ENCODE measurements at places on chromosomes 1 and 21.
A peak's percentile ranks its signal among the peaks of the same experiment; 100 is the strongest.

DNA sequence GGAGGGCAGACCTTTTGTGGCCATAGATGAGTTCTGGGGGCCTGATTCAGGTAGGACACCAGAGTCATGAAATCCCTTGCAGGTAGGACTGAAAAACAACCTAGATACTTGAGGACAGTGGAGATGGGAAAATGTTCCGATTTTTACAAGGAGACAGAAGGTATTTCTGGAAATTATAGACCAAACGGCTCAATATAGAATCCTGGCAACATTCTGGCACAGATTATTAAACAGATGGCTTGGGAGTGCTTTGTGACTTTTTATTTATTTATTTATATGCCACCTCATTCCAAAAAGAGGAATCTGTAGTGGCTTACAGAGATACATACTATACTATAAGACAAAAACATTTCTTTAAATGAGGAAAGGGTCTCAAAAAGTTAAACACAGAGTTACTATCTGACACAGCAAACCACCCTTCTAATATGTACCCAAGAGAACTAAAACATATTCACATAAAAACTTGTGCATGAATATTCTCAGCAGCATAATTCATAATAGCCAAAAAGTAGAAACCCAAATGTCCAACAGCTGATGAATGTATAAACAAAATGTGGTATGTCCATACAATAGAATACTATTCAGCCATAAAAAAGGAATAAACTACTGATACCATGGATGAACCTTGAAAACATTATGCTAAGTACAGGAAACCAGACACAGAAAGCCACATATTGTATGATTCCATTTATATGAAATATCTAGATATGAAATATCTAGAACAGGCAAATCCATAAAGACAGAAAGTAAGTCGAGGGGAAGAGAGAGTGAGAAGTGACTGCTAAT lies 49.8 kb downstream of the CDK18 start:
- DNase-seq, result no peak

DNA sequence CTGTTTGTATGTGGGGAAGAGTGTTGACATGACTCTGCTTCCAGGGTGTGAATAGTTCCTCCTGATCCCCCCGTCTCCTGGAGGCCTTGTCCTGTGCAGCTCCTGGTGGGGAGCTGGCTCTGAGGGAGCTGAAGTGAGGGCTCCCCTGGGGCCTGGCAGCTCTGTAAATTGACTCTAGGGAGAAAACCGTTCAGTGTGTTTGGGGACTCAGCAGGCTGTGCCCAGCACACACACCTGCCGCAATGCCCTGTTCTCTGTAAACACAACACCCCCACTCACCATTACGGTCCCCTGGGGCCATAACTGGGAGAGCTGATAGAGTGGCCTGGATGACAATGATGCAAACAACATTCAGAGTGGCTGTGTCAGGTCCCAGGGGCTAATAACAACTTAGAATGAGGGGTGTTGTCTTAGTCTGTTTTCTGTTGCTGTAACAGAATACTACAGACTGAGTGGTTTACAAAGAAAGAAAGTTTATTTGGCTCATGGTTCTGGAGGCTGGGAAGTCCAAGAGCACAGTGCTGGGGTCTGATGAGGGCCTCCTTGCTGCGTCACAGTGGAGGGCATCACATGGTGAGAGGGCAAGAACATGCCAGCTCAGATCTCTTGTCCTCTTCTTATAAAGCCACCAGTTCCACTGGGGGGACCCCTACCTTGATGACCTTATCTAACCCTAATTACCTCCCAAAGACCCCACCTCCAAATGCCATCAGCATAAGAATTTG lies 15.3 kb downstream of the ADORA1 start:
- DNase-seq, result no peak

DNA sequence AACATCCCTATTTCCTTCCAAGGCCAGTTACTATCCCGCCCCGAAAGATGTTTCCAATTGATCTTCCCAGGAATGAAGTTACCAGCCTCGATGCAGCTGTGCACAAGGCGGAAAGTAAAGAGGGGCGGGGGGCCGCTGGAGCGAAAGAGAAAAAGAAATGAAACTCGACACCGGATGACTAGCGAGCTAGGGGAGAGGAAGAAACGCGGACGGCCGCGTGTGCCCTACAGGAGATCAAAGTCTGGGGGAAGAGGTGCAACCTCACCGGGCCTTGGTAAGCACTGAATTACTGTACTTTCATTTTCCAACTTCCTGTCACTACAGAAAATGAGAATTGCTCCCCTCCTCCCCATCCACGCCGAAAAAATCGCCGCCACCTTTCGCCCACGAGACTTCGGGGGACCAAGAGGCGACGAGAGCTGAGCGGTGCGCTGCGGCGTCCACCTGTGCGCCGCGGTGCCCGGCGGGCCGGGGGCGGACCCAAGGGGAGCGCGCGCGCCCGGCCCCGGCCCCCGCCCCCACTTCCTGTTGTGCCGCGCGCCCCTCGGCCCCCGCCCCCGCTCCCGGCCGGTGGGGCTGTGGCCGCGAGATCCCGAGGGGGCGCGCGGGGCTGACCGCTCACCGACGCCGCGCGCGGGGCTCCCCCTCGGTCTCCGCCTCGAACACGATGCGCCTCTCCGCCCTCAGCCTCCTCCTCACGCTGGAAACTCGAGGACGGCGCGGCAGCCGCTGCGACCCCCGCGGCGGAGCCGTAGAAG lies 622 bp downstream of the ELK4 start:
- DNase-seq, result peak; percentile 73

DNA sequence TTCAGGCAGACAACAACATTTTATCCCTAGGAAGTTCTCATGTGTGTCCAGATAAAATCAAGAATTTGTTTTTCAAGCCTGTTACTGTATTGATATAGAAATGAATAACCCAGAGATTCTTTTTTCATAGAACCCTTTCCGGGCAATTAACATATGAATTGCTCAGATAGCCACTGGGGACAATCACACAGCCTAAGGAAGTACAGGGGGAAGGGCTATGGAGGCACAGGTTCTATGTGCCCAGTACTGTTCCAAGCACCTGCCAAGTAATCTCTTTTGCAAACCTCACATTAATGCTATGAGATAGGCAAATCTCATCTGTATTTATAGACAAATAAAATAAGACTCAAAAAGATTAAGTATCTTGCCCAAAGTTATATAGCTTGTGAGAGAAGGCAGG lies 84.9 kb downstream of the NTNG1 start:
- DNase-seq, result no peak

DNA sequence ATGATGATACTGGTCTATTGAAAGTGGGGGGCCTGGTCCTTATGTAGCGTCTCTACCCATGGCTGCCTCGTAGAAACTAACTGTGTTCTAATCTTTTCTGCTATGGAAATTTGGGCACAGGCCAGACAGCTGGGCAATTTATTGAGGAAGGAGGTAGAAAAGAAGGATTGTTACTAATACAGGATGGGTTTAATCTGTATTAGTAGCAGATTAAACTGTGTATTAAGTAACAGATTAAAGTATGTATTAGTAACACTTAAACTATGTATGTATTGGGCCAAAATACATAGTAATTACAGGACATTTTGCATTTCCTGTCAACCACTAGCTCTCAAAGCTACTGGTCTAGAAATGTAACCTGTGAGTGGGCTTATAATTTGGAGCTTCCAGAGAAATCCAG lies 142.0 kb downstream of the MAST2 start:
- peak; percentile 60 for DNase-seq

DNA sequence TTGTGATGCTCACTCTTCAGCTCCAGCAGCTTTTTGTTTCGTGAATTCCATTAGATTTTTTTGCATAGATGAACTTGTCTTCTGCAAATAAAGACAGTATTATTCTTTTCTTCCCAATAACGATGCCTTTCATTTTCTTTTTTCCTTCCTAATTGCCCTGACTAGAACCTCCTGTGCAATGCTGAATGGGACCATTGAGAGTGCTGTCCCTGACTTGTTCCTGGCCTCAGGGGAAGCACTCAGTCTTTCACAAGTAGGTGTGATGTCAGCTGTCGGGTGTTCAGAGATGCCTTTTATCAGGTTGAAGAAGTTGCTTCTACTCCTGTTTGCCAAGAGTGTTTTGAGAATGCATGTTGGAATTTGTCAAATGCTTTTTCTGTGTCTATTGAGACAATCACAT lies 64.3 kb upstream of the ADARB1 start:
- no peak for DNase-seq

GRCh38 chr1:19028110-19028509 lies 71.6 kb upstream of the IFFO2 start:
- DNase-seq, result no peak

DNA sequence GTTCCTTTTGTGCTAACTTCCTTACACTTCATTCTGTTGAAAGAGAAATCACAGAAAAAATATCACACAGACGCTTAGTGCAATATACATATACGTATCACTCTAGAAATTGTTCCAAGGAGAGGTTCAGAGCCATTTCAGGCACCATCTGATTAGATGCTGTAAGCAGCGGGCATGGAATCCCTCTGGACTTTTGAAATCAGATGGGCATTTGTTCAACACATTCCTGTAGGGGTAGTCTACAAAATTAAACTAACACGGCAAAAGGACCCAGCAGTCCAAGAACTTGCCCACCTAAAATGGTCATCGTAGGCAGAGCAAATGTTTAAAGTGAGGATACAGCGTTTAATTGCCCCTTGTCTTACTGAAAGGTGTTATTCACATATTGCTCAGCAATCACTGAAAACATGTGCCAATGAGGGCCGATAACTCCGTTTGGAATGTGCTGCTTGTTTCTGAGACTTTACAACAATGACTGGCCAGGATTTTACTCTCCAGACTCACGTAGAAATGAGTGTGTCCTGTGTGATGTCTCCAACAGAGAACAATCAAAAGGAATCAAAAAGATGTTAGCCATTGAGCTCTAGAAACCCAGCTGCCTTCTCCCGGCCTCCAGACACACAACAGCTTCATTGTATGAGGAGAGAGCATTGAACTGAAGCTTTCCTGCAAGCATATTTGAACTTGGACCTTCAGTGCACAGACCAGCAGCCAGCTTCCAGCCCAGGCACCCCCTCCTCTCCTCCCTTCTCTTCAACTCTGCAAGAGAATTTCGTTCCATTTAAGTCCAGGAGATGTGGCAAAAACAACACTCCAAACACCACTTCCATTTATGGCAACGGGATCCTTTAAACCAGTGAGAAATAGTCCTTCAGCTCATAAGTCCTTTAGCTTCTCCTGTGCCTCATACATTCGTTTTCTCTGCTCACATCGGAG lies 32.1 kb upstream of the ADORA3 start:
- no peak for DNase-seq

- no peak for DNase-seq
Measured at GRCh38 chr1:76191561-76191960, 117.0 kb downstream of the ST6GALNAC3 start.

DNA sequence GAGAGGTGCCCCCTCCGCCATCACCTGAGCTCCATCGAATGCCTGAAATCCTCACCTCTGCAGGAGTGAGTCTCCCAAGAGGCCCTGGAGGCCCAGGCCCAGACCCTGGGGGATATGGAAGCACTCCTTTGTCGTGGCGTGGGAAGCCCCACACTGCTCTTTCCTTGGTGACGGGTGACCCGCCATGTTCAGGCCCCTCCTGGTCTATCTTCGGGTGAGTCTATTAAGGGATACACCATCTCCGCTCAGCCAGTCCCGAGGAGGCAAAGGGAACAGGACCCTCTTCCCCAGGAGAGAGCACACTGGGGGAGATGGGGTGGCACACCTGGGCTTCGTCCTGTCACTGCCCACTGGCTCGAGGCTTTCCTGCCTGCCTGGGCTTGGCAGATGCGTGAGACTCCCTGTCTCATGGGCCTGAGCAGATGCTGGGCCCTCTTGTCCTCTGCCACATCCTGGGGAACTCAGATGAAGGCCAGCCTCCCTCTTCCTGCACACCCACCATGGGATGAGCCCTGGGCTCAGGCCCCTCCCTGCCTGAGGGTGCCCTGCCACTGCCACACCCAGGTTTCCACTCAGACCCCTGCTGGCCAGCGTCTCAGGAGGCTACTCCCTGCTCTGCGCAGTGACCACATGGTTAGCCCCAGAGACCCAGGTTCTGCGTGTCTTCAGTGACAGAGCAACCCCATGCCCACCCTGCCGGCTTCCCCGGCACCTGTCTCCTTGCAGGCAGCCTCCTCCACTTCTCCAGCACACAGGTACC lies 3.8 kb upstream of the NPHP4 start:
- no peak for DNase-seq

DNA sequence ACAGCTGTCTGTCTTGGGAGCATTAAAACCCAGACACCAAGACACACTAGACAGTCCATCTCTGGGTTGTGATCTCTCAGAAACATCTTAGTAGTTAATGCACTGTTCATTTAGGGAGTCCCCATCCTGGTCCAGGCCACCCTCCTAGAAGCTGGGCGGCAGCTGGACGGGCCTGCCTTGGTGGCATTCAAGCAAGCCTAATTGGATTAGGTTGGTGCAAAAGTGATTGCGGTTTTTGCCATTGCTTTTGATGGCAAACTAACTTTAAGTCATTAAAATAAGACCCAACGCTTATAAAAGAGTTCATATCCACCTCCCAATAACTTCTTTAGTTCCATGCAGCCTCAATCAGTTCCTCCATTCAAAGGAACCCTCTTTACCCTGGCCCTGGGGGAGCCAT lies 21.7 kb downstream of the ATP5PO start:
- DNase-seq, result no peak

DNA sequence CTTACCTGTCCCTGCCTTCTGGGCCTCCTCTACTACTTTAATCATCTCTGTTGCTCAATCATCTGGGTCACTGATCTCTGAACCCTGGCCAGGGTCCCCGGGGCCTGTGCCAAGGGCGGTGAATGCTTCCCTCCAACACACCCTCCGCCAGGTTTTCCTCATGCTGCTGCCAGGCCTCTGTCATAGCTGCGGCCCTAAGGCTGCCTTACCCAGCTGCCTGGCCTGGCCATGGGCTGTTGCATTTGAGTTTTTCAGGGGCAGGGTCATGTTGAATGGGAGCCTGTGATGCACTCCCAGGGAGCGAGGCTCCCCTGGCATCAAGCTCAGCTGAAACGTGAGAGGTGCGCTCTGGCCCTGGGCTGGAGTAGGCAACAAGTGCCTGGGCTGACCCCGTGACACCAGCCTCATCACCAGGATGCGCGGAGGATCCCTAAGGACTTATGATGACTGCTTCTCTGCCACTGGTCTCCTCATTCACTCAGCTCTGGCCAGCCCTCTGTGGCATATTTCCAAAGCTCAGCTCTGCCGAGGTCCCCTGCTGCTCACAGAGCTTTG lies 7.6 kb downstream of the EDN2 start:
- no peak for DNase-seq
